ENCODE measurements at places on chromosomes 1 and 21.

- no peak for DNase-seq
Observed at GRCh38 chr1:183391863-183392262, 26.3 kb downstream of the NMNAT2 start.

GRCh38 chr1:82225421-82226185 lies 424.9 kb downstream of the ADGRL2 start:
- DNase-seq: no peak

DNA sequence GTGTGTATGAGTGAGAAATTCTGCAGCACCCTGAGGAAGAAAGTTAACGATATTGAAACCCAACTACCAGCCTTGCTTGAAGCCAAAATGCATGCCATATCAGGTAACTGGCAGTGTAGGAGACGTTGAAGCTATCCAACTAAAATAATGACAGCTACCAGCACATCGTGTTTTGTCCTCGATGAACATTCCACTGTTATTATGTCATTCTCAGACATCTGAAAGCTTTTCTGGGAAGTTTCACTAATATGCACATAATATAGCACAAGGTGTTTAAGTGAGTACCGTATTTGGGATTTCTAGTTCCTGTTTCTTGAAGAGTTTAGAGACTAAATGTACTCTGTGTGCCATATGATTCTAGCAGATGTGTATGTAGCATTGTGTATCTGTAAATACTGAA lies 173.5 kb downstream of the DISC1 start:
- no peak for DNase-seq

DNA sequence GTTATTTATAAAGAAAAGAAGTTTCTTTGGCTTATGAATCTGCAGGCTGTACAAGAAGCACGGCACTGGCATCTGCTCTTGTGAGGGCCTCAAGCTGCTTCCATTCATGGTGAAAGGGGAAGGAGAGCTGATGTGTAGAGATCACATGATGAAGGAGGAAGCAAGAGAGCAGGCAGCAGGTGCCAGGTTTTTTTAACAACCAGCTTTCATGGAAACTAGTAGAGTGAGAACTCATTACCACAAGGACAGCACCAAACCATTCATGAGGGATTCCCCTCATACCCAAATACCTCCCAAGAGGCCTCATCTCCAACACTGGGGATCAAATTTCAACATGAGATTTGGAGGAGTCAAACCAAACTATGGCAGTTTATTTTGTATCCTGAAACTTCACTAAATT lies 85.8 kb upstream of the CAMK1G start:
- DNase-seq: no peak

GRCh38 chr1:222418654-222419053 lies 129.2 kb downstream of the HHIPL2 start:
- no peak for DNase-seq

Data from neural crest cell (in vitro differentiated cells).